ENCODE measurements at places on chromosomes 16 and 17.

- no peak for DNase-seq
Observed at GRCh38 chr16:66677836-66678235, 18.7 kb downstream of the CMTM4 start.

DNA sequence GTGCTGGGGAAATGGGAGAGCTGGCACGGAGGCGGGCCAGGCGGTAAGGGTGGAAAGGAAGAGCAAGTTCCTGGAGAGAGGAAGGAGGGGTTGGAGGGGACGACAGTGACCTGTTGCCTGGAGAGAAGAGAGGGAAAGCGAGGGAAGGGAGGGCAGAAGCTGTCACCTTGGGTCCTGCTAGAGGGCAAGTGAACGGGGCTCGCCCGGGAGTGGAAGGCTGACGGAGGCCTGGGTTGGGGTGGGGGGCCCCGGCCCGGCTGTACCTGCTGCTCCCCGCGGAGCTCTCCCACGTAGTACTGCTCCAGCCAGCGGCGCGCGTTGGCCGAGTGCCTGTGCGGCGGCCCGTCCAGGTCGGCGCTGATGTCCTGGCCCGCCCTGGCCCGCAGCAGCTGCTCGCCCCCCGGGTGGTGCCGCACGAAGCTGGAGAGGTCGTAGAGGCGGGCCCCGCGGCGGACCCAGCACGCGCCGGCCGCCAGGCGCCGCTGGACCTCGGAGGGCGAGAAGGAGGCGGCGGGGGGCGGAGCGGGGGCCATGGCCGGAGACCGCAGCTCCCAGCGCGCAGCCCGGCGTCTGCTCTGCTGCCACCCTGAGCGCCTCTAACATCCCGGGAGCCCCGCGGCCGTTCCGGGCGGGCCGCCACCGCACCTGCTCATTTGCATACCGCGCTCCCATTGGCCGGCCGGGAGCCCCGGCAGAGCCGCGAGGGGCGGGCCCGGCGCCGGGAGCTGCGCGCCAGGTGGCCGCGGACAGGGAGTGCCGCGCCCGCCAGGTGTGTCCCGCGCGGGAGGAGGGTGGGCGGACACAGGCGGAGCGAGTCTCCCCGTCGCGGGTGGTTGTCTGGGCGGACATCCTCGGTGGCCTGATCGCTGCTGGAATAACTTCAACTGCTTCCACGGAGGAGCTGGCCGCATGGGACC, at the start of gene FA2H:
TSS of gene FA2H (minus strand) at position 598 of the 917 bp plus-strand sequence. CDS start at position 533, 65 bp downstream.
- no peak for DNase-seq

DNA sequence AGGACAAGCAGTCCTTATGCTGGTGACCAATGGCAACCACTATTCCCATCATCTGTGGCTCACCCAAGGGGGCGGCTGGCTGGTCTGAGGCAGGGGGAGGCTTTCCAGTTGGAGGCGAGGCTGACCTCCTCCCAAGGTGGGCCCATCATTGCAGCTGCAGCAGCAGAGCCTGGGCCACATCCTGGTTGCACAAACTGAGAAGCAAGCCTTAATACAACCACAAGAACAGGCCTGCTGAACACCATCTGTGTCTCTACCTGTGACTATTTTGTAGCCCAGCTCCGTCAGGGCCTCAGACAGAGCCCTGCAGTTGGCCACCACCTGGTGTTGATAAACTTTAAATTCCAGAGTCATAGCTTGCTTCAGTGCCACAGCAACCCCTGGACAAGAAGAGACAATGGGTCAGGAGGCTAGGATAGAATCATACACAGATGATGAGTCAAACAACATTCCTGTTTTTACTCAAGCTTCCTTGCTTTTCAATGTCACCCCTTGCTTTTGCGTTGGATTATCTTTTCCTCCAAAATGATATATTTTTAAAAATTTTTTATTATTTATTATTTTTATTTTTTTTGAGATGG, 17.9 kb downstream of the SMCR8 start:
- no peak for DNase-seq

GRCh38 chr16:1895068-1895467, 23.1 kb upstream of the MEIOB start:
- no peak for DNase-seq

DNA sequence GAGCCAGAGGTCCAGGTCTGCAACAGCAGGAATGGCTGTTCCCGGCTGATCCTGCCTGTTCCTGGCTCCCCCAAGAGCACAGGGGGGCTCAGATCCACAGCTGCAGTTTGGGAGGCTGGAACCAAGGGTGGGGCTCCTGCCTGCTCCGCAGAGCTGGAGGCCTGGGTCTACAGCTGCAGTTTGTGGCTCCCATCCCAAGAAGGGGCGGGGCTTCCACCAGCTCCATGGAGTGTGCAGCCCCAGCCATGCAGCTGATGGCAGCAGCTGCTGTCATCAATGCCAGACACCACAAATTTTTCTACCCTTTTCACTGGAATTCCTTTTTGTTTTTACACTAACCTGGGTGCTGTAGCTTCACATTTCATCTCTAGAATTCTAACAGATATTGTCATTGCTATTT, 135.4 kb upstream of the KIF2B start:
- no peak for DNase-seq

- DNase-seq: no peak
Observed at GRCh38 chr17:48294806-48295361, 135.1 kb downstream of the SKAP1 start.

- DNase-seq: no peak
Observed at GRCh38 chr17:16511593-16511992, 19.6 kb upstream of the LRRC75A start.

DNA sequence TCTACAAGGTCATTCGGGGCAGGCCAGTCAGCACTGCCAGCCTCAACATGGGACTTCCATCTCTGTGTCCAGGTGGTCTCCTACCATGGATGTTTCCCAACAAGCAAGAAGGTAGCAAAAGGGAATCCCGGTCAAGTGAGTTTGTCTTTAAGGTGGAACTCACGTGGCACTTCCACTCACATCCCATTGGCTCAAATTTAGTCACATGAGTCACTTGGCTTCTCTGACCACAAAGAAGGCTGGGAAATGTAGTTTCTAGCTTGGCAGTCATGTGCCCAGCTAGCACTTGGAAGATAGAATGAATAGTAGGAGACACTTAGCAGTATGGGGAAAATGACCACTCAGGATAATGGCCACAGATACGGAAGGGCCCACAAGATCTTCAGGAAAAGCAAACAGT, 106.6 kb downstream of the AIPL1 start:
- no peak for DNase-seq

- no peak for DNase-seq
Observed at GRCh38 chr17:28508211-28508724, 2.1 kb downstream of the FOXN1 start.
